NCI-H446 (cell line): ENCODE measurements at places on chromosomes 3 and 15.
A peak's percentile ranks its signal among the peaks of the same experiment; 100 is the strongest.

DNA sequence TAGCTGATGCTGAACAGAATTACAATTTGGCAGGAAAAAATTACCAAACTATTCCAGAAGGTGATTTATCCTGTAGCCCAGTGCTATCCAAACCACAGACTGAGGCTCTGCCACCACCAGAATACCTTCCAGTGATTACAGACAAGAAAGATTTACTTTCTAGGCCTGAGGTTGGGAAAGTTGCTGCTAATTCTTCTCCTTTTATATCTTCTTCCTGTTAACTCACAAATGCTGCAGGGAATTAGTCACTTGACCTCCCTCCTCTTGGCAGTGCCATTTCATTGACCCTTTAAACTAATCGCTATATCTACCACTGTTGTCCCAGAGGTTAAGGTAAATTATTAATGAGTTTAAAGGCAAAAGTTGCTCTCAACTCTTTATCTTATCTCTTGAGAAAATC is 118.4 kb downstream of the CTNNB1 start:
- DNase-seq = no peak

GRCh38 chr15:49083401-49084284 is 37.4 kb upstream of the SECISBP2L start:
- no peak for DNase-seq

DNA sequence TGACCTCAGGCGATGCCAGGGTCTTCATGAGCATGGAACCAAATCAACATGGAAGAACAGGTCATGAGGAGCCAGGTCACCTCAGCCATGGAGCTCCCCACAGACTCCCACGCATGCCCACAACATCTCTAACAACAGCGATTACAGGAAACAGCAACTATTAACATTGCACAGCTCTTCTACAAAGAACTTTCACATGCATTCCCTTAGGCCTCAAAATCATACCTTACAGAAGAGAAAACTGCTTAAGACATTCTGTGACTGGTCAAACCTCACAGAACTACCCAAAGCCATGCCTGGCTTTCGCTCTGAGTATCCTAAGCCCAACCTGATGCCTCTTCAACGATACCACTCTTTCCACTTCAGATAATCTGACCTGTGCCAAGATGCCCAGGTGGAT is 117.8 kb downstream of the OXNAD1 start:
- DNase-seq = no peak

DNA sequence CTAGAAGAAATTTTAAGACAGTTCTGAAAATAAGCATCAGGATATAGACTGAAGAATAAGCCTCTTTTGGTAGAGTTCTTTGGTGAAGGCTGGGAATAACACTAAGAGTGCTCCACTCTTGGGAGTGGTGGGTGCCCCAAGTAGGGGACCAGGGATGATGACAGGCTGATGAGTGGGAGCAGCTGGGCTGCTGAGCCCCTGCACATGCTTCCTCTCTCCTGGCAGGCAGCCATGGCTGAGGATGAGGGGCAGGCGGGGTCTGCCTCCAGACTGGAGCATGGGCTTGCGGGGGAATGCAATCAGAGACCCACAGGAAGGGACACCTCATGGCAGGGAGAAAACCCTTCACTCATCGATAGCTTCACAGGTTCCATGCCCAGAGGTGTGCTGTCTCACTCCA is 72.6 kb upstream of the RORA start:
- DNase-seq = no peak

DNA sequence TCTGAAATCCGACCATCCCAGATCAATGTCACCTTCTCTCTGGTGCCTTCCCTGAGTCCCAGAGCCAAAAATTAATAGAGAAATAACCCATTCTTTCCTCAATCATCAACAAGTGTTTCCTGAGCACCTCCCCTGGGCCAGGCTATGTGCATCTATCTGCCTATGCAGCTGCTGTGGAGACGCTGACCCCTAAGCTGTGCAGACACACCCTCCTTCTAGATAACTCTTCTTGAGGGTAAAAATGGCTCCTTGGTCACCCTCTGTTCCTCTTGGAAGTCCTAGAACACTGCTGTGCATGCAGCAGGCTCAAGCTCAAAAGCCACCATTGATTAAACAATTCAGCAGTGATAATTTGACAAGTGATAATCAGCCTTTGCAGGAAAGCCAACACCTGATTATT is 18.4 kb downstream of the CA12 start:
- DNase-seq = no peak

DNA sequence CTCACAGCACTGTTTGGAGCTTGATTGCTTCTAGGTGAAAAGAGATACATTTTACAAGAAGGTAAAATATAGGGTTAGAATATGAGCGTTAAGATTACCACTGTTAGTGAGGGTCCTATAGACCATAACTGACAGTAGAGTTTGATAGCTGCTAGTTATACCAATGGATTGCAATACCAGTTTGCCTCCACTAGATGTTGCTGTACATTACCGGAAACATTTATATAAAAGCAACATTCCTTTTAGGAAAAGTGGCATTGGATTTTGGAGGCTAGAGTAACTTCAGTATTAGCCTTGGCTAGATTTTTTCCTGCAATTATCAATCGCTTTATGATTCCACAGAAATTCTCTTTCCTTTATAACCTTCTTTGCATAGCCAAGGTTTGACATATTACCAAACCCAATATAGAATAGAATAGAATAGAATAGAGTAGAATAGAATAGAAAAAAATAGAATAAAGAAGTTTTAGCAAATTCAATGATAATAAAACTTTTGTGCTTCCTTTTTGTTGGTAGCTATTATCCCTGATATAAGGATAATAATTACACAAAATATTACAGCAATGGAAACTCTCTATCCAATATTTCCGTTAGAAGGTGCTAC is 1093.6 kb upstream of the ALCAM start:
- peak; percentile 63 for DNase-seq

- DNase-seq = no peak
These were observed 79.7 kb downstream of the DZIP3 start for GRCh38 chr3:108669208-108669607.

GRCh38 chr15:69543681-69544364 is 91.2 kb downstream of the RPLP1 start:
- no peak for DNase-seq

GRCh38 chr15:66773129-66773873 is 71.3 kb downstream of the SMAD6 start:
- no peak for DNase-seq

- no peak for DNase-seq
These were observed 14.0 kb downstream of the RYK start for GRCh38 chr3:134236505-134237170.

DNA sequence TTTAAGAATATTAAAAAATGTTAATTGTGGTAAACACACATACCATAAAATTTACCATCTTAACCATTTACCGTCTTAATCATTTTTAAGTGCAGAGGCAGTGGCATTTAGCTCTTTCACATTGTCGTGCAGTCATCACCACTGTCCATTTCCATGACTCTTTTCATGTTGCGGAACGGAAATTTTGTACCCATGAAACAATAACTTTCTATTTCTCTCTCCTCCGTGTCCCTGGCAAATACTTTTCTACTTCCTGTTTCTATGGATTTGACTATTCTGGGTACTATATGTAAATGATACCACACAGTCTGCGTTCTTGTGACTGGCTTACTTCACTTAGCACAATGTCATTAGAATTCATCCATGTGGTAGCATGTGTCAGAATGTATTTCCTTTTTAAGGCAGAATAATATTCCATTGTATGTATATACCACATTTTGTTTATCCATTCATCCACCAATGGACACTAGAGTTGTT is 27.9 kb downstream of the AKAP13 start:
- DNase-seq = no peak

DNA sequence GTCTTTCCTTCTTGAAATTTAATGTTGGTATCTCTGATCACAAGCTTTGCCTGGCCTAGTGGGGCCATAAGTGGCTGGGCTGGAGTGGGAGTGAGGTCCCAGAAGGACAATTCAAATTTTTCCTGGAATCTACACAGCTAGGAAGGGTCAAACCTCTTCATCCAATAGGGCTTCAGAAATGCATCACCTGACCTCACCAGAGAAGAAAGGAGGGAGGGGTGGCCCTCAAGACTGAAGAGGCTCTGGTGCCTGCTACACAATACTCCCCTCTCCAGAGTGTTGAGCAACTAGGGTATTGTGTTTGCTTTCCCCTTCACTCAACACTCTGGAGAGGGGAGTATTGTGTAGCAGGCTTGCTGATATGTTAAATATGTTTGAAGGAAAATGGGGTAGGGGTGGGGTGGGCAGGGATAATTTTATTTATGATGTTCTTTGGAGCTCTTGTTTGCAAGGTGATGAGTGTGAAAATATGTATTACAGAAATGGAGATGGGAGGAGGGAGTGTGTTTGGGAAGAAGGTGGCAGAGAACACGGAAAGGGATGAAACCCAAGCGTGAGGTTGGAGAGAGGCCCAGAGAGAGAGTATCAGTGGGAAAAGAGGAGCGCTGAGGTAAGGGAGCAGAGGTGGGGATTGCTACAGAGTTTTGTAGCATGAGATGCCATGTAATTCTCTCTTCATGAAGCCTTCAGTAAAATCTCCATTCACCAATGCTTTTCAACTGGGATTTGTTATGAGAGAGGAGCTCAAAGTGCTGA is 5.7 kb upstream of the KLHL24 start:
- DNase-seq = no peak

DNA sequence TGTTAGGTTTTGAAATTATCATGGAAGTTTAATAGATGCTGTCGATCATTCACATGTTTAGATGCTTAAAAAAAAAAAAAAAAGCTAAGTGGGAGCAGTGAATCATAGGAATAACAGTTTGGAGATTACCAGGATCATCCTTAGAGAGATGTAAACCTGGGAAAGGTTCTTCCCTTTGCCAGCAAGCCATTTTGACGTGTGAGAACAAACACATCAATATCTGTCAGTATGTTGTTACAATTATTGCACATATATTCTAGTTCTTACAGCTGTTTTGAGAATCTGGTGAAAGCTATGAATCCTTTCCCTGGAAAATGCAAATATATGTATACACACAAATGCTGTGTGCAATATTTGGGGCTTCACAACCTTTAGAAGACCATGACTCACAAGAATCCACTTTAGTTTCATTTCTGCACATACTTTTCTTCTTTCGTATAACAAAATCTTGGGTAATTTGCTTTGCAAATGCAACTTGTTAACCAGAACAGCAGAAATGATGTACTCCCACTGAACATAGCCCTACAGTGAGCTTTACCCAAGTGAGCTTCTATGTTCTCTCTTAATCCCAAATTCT is 12.0 kb downstream of the NFKBIZ start:
- DNase-seq = no peak

- no peak for DNase-seq
These were observed 213.0 kb downstream of the MYRIP start for GRCh38 chr3:40022297-40022827.

GRCh38 chr15:33226559-33227181 is 32.2 kb upstream of the FMN1 start:
- DNase-seq = no peak

DNA sequence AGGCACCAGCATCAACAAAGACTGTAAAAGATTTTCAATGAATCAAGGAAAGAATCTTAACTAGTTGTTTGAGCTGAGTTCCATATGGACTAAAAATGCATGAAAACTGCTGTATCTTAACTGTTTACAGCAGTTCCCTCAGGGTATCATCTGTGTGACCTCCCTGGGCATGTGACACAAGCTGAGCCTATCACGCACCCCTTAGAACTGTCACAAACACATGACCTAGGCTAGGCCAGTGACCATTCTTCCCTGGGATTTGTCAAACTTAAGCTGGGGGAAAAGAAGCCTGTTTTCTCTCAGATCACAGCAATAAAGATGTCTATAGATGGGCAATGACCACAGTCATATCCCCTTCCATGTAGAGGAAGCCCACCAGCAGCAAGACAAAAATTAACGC is 35.7 kb downstream of the IGF2BP2 start:
- no peak for DNase-seq

DNA sequence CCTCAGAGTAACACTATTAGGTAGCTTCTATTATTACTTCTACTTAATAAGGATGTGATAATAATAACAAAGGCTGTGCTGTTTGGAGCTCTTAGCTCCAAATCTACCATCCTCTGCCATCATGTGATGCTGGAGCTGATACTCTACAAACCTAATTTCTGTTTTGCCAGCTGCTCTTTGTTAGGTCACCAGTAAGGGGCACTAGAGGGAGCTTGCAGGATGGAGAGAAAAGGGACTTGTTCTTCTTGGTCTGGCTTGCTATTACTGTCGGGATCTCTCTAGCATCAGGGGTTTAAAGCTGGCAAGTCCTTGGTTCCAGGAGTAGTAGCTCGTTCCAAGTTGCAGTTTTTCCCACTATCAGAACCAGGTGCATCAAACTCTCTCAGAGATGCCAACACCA is 194.9 kb upstream of the KBTBD8 start:
- no peak for DNase-seq

GRCh38 chr3:17044855-17045254 is 160.1 kb downstream of the PLCL2 start:
- no peak for DNase-seq

GRCh38 chr3:186806089-186807055 is at the start of gene RFC4:
Gene RFC4, minus strand, starts transcription at chr3:186806482. Its CDS starts 1,769 bp downstream, at chr3:186804713.
- DNase-seq = peak; percentile 87
